ENCODE measurements at places on chromosomes 5 and 9.
A peak's percentile ranks its signal among the peaks of the same experiment; 100 is the strongest.

- DNase-seq, result peak; percentile 76
Observed at GRCh38 chr9:79570448-79571308, 1.1 kb upstream of the TLE4 start.

DNA sequence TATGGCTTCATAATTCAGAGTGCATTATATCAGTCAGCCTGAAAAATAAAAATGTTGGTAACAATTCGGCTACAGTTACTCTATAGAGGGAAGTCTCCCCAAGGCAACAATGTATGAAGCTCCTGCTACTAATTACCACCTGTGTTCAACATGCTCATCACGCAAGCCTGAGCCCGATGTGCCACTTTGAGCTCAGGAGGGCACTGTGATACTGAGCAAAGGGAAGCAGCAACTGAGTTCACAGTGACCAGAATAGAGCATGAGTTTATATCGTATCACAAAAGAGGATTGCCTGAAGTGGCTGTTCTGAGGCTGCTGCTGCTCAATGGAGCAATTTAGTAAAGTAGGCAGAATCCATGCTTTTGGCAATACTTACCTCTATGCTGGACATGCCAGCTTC lies 202.0 kb upstream of the HAPLN1 start:
- no peak for DNase-seq

DNA sequence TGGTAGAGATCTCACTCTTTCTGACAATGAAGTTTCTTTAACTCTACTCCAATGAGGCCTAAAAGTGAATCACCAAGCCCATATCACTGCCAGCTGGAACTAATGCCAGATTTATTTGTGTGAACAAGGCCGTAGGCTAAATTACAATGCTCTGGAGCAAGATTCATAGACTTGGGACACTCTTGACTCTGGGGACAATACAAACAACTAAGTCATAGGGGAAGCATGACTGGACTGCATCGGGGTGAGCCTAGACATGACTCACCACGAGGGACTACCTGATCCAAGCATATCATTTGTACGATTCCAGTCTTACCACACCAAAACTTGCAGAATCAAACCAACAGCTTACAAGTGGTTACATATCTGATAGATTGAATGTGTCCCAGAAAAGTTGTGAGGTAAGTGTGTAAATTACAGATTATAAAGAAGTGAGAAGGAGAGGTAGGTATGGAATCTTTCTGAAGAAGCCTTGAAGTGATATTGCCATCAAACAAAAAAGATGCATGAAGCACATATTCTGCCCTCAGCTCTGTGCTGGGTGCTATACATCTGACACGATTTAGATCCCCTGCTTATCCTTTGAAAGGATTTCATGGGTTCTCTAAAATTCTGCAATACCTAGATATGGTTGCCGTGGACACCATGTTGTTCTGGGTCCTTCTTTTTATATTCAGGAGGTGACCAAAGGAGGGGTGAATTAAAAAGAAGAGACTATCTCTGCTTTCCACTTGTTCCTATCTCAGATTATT lies 199.3 kb upstream of the PDE4D start:
- DNase-seq, result peak; percentile 54

DNA sequence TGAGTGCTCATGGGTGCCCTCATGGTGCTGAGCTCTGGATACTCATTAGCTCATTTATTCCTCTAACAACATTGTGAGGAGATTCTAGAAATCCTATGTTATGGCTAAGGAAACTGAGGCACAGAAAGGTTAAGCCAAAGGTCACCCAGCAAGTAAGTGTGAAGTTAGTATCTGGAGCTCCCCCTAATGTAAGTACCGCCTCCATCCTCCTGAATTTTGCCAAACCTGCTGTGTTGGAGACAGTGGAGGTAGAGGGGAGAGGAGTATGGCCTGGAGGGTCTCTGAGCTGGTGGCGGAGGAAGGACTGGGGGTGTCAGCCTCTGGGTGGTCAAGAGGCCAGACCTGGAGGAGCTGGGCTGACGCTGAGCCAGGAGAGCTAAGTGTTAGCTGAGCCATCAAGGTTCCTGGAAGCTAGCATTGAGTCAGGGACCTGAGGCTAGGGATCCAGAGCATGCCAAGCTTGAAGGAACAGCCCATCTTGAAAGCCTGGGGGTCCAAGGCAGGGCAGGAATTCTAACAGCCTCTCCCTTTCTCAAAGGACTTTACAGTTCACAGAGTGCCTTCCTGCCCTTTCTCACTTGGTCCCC lies 114.8 kb downstream of the RGS3 start:
- no peak for DNase-seq

DNA sequence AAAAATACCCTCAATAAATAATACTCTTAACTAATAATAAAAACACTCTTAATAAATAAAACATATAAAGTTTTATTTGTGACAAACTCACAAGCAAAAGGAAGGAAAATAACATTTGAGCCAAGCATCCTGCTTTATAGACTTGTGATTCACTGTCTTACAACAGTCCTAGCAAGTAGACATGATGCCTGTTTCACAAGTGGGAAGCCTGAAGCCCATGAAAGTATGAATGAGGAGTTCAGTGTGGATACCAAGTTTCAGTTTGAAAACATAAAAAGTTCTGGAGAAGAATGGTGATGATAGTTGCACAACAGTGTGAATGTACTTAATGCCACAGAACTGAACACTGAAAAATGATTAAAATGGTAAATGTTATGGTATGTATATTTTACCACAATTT lies 10.9 kb downstream of the HABP4 start:
- DNase-seq, result peak; percentile 59

- peak; percentile 41 for DNase-seq
Observed at GRCh38 chr9:105681724-105682123, 12.6 kb upstream of the TMEM38B start.

- no peak for DNase-seq
Observed at GRCh38 chr5:72302171-72302570, 17.9 kb downstream of the MRPS27 start.

GRCh38 chr5:126544087-126544740 lies 50.8 kb downstream of the ALDH7A1 start:
- peak; percentile 74 for DNase-seq

DNA sequence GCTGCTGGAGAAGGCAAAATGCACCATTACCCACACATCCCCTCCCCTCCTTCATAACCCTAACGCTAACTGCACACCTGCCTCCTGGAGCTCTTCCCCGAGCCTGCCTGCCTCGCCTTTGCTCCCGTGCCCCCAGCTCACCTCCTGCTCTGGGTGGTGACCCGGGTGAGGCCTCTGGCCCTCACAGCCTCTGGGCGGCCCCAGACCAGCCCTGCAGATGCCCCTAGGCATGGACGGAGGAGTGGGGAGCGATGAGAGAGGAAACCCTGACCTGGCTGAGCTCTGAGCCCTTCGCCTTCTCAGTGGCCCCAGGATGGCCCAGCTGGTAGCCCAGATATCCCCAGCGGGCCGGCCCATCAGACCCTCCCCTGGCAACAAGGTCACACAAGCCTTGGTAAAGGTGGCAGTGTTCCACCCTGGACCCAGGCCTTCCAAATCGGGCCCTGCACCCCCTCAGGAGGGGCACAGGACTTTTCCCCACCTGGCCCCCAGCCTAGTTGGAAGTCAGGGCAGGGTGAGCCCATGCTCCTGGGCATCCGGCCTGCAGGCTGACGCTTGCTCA lies 14.5 kb upstream of the CAMSAP1 start:
- no peak for DNase-seq

DNA sequence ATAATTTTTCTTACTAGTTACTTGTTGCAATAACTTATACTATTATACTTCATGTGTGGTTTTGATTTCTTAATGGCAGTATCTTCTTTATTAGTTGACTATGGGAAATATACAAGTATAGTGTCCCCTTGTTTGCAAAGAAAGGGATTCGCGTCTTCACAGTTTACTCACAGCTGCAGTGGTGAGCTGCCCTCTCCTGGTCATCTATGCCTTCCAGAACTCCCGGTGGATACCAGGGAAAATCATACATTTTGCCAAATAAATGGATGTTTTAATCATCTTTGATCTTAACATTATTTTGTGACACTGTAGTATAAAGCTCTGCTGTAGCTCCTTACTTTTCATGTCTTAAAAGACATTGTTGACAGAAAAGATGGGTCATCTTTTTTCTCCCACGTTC lies 142.0 kb downstream of the ZCCHC7 start:
- DNase-seq, result peak; percentile 75

DNA sequence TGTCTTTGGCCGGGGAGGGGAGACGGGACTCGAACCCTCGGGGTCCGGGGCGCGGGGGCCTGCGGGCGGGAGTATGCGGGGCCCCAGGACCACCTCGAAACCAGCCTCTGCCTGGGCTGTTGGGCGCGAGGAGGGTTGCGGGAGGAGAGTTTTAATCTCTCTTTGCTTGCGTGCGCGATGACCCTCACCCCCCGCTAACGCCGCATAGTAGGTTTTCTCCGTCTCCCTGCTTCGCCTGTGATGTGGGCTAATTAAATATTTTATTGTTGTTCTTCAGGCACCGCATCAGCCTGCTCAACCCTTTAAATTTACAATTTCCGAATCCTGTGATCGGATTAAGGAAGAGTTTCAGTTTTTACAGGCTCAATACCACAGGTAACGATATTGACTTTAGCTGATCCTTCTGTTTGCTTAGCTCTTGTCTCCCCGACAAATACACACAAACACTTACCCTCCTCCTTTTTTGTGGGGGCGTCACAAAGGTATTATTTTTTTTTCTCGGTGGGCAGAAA lies 1.7 kb downstream of the TLE4 start:
- DNase-seq, result no peak

- DNase-seq, result peak; percentile 77
Observed at GRCh38 chr5:95261437-95262175, 23.3 kb downstream of the MCTP1 start.

- DNase-seq, result peak; percentile 66
Observed at GRCh38 chr9:131627648-131628458, 82.5 kb downstream of the PRRT1B start.

DNA sequence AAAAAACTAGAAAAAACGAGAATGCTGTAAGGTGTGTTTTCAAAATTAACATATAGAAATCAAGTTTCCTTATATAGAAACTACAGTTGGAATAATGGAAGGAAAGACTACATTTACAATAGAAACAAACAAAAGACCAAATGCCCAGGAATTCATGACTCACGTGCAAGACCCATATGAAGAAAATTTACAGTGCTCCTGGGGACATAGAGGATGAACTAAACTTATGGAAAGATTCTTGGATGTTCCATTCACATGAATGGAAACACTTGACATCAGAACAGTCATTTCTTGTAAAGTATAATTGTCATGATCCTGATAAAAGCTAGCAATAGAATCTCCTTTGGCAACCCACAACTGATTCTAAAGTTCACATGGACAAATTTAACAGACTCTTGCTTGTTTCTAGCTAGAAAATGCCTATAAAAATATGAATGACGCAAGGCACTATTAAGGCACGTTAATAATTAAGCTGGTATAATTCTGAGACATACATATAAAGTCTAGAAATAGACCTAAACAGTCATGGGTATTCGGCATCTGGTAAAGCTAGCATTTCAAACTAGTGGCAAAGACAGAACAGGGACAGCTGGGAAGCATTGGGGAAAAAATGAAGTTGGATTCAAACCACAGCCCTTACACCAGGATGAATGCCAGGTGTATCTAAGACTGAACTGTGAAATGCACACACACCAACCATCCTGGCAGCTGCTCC lies 5.1 kb upstream of the ZFP62 start:
- DNase-seq, result no peak

- no peak for DNase-seq
Observed at GRCh38 chr5:67652201-67652600, 455.6 kb upstream of the CD180 start.

- DNase-seq, result peak; percentile 63
Observed at GRCh38 chr9:15306068-15306756, 804 bp downstream of the TTC39B start.

GRCh38 chr9:124174433-124174832 lies 83.3 kb upstream of the NEK6 start:
- DNase-seq, result no peak

GRCh38 chr5:14184725-14185124 lies 41.6 kb downstream of the TRIO start:
- DNase-seq, result peak; percentile 31

DNA sequence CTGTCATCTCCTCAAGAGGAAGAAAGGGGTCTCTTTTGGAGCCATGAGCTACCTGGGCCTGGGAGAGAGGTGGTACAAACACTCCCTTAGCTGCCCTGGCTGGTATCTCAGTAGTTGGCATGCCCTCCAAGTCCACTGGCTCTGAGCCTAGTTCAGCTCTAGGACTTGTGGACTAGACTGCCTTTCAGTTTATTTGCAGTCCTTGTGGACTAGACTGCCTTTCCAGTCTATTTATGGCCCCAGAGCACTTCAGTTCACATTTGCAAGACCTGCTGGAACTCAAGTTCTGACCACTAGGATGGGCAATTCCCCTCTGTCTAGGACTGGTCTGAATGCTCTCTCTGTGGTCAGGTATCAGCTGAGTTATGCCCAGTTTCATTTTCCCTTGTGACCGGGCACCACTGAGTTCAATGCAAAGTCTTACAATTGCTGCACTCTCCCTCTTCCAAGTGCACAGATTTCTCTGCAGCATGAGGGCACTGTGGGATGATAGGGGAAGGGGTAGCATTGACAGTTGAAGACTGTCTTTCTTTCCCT lies 1019.0 kb downstream of the TAF11L14 start:
- DNase-seq, result no peak

- no peak for DNase-seq
Observed at GRCh38 chr5:124669300-124669648, 77.2 kb downstream of the ZNF608 start.

DNA sequence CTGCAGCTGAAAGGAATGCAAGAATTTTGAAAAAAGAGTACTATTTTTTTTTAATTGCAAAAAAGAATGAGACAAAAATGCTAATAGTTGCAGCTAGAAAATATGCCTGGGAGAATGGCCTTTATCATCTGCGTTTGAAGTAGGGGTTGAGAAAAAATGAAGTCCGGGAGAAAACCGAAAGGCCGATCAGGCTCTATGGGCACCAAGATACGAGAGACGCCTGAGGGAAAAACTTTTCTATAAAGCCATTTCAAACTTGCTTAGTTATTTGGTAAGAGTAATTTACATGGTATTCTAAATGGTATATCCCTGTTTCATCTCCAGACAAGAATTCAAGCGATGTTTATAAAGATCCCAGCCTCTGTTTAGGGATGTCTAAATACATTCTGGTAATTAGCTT lies 99.3 kb upstream of the EFNA5 start:
- DNase-seq, result no peak

DNA sequence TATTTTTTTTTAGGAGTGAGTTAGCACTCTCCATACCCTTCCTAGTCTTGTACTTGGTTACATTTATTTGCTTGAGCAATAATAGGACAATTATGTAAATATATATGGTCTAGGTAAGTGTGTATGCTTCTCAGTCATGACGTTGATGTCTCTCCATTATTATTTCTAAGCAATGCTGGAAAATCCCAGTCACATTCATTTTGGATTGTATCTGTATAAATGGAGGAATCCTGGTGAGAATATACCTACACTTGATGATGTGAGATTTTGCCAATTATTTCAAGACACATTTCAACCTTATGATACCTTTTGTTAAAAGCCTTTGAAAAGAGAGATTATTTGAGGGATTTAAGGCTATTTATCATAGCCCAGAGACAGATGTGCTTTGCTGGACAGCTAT lies 2244.5 kb upstream of the WWC1 start:
- no peak for DNase-seq

Measured in choroid plexus epithelial cell (primary cell).